Mesothelial cell of epicardium (in vitro differentiated cells): ENCODE measurements at places on chromosomes 4 and X.

- H3K27ac ChIP-seq: no peak overlapping the region
- H3K4me1 ChIP-seq: peaks cover 8% of the 10 kb centered on the region
- H3K27me3 ChIP-seq: peaks cover 6% of the 10 kb centered on the region
- H3K4me3 ChIP-seq: no peak overlapping the region
Observed at GRCh38 chrX:856566-857290, 226.1 kb downstream of the SHOX start.

DNA sequence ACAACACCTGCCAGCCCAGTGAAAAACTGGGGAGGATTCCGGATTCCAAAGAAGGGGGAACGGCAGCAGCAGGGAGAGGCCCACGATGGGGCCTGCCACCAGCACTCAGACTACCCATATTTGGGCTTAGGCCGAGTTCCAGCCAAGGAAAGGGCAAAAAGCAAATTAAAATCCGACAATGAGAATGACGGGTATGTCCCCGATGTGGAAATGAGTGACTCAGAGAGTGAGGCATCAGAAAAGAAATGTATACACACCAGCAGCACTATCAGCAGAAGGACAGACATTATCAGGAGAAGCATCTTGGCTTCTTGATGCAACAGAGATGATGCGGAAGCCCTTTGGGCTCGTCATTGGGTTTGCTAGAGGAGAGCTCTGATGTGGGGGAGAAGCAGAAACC lies 62.4 kb downstream of the JADE1 start:
- DNase-seq: no peak
- H3K27ac ChIP-seq: no peak overlapping the region
- H3K36me3 ChIP-seq: peaks cover 32% of the 10 kb centered on the region

GRCh38 chr4:108611365-108611764 lies 9.0 kb upstream of the RPL34 start:
- H3K36me3 ChIP-seq: peaks cover 15% of the 10 kb centered on the region
- no peaks in the 10 kb centered on the region for H3K27me3 ChIP-seq
- H3K4me3 ChIP-seq: peak overlapping the region; percentile 57
- DNase-seq: no peak
- peak overlapping the region; percentile 58 for H3K27ac ChIP-seq
- peaks cover 38% of the 10 kb centered on the region for H3K4me1 ChIP-seq

GRCh38 chr4:71009086-71009485 lies 15.6 kb downstream of the DCK start:
- no peaks in the 10 kb centered on the region for H3K27me3 ChIP-seq
- peaks cover 21% of the 10 kb centered on the region for H3K4me1 ChIP-seq
- H3K27ac ChIP-seq: peak overlapping the region; percentile 23
- H3K36me3 ChIP-seq: peaks cover 21% of the 10 kb centered on the region

DNA sequence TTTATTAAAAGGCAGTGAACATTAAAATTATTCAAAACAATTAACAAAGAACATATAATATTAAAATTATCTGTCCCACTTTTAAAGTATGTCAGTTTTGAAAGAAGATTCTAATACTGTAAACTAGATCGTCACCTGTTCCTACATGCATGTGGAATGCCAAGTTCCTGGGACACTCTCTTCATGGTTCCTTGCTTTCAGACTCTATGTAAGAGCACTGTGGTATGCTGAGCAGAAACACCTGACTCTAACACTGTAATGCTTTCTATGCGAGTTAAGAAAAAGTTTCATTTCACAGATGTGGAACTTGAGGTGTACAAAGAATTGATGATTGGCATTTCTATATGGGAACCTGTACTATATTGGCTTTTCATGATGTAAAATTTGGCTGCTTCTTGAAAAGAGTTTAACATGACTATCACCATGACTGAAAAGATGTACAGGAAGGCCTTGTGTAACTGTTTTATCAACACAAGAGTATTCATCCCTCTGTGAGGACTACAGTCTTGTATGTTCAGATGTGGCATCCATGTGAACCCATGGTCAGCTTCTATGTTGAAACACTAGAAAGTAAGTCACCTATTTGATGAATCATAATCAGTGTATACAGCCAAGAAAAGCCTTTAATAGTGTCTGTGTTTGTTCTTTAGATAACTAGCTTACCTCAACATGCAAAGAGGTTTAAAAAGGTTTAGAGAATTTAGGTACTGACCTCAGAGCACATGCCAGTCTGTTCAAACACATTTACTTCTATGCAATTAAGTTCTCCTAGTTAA lies 354.5 kb downstream of the ARHGAP24 start:
- no peak overlapping the region for H3K4me3 ChIP-seq
- no peaks in the 10 kb centered on the region for H3K36me3 ChIP-seq
- H3K27me3 ChIP-seq: no peaks in the 10 kb centered on the region
- no peak for DNase-seq
- H3K4me1 ChIP-seq: peaks cover 46% of the 10 kb centered on the region

- H3K27ac ChIP-seq: no peak overlapping the region
- H3K4me1 ChIP-seq: peaks cover 8% of the 10 kb centered on the region
- H3K36me3 ChIP-seq: peaks cover 7% of the 10 kb centered on the region
- H3K27me3 ChIP-seq: no peaks in the 10 kb centered on the region
- no peak for DNase-seq
Observed at GRCh38 chr4:99221980-99222379, 2.9 kb upstream of the ADH6 start.

GRCh38 chr4:17285747-17286146 lies 226.1 kb downstream of the QDPR start:
- no peak for DNase-seq
- H3K27me3 ChIP-seq: peaks cover 12% of the 10 kb centered on the region
- no peaks in the 10 kb centered on the region for H3K36me3 ChIP-seq
- no peak overlapping the region for H3K4me3 ChIP-seq
- peaks cover 7% of the 10 kb centered on the region for H3K4me1 ChIP-seq
- H3K27ac ChIP-seq: no peak overlapping the region

- H3K27ac ChIP-seq: no peak overlapping the region
- H3K27me3 ChIP-seq: no peaks in the 10 kb centered on the region
- no peaks in the 10 kb centered on the region for H3K36me3 ChIP-seq
- H3K4me3 ChIP-seq: no peak overlapping the region
Observed at GRCh38 chrX:152913910-152914309, 16.0 kb downstream of the ZNF185 start.

GRCh38 chr4:96497621-96498020 lies 657.7 kb downstream of the PDHA2 start:
- no peak overlapping the region for H3K4me3 ChIP-seq
- DNase-seq: no peak
- H3K27ac ChIP-seq: no peak overlapping the region
- no peaks in the 10 kb centered on the region for H3K4me1 ChIP-seq
- H3K36me3 ChIP-seq: peaks cover 3% of the 10 kb centered on the region

GRCh38 chr4:147638942-147639341 lies 21.7 kb downstream of the TMEM184C start:
- no peaks in the 10 kb centered on the region for H3K27me3 ChIP-seq
- no peaks in the 10 kb centered on the region for H3K4me1 ChIP-seq
- no peak overlapping the region for H3K4me3 ChIP-seq
- DNase-seq: no peak
- peak overlapping the region; percentile 79 for H3K27ac ChIP-seq

- peaks cover 8% of the 10 kb centered on the region for H3K4me1 ChIP-seq
- DNase-seq: no peak
- H3K27me3 ChIP-seq: peaks cover 8% of the 10 kb centered on the region
- no peaks in the 10 kb centered on the region for H3K36me3 ChIP-seq
- H3K4me3 ChIP-seq: no peak overlapping the region
Observed at GRCh38 chr4:53932796-53933610, 131.4 kb downstream of the CHIC2 start.

- no peaks in the 10 kb centered on the region for H3K36me3 ChIP-seq
- no peak for DNase-seq
- H3K27ac ChIP-seq: no peak overlapping the region
- H3K4me1 ChIP-seq: peaks cover 12% of the 10 kb centered on the region
Observed at GRCh38 chrX:103480526-103480925, 38.8 kb downstream of the RAB40A start.

- H3K27ac ChIP-seq: no peak overlapping the region
- no peaks in the 10 kb centered on the region for H3K27me3 ChIP-seq
- H3K36me3 ChIP-seq: peaks cover 2% of the 10 kb centered on the region
Observed at GRCh38 chr4:64174247-64174882, 234.9 kb downstream of the TECRL start.

- no peaks in the 10 kb centered on the region for H3K27me3 ChIP-seq
- H3K27ac ChIP-seq: no peak overlapping the region
- H3K4me3 ChIP-seq: no peak overlapping the region
Observed at GRCh38 chr4:83217721-83218522, 66.7 kb downstream of the COQ2 start.

DNA sequence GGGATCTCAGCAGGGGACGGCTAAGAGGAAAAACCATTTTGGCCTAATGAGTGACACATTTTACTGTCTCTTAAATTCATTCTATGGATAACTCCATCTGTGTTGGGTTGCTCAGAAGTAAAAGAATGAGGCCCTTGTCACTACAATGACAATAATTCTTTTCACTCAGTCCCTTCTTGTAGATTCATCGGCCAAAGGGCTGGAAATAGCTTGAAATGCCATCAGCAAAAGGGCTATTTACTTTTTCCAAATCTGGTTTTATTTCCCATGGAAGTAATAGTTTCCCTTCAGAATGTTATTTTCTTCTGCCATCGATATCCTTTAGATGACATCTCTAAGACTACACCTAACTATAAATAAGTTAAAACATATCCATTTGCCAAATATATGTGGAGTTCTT lies 7.4 kb downstream of the MEPE start:
- H3K4me1 ChIP-seq: no peaks in the 10 kb centered on the region
- DNase-seq: no peak
- no peak overlapping the region for H3K4me3 ChIP-seq
- no peaks in the 10 kb centered on the region for H3K36me3 ChIP-seq

DNA sequence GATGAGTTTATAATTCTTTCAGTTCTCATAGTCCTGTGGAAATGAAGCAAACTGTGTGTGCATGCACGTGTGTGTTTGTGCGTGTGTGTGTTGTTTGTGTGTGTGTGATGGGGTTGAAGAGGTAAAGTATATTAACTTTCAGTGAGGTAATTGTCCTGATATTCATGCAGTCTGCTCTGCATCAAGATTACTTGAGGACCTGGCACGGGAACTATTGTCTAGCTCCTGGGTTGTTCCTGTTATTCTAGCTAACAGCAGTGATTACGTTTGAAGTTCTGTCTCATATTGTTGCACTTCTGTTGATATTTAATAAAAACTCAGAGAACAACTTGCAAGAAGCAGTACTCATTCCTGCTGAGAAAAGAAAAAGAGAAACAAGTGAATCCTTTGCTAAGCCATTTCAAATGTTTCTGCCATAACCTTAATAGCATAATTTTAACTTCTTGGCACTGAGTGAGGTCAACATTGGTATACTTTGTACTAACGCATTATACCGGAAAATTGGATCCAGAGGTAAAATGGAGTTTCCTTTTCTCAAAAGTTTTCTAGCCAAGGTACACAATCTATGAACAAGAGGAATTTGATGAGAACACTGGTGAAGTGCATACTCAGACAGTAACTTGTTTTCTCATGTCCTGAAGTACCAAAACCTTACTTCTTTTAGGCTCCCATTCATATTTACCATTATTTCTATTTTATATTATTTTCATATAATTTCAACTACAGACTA lies 113.2 kb downstream of the SPCS3 start:
- no peak overlapping the region for H3K27ac ChIP-seq
- peaks cover 2% of the 10 kb centered on the region for H3K4me1 ChIP-seq
- H3K36me3 ChIP-seq: no peaks in the 10 kb centered on the region
- no peak overlapping the region for H3K4me3 ChIP-seq
- no peak for DNase-seq
- peaks cover 41% of the 10 kb centered on the region for H3K27me3 ChIP-seq

DNA sequence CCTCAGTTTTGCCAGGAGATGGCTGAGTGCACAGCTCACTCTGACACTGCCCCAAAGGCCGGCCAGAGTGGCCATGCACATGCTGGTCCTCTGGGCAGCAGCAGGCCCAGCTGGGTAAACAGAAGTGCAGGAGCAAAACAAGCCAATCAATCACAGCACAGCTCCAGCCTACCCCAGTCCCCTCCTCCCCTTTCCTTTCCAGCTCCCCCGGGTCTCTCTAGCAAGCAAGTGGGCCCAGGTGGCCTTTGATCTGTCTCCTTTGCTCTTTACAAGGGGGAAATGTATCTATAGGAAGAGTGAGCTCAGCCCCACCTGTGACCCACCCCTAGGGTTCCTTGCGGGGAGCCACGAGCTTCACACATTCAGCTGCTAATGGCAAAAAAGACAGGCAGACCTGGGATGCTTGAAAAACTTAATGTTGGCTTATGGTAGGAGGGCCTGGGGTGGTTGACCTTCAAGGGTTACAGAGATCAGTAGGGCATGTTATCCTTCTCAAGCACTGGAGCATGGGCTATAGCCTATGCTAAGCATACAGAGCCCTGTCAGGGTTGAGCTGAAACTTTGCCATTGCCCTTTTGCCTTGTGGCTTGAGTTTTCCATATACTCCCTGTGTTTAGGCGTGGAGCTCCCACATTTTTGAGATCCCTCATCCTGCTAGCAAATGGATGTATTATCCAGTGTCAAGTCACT lies 57.8 kb upstream of the PLAC1 start:
- no peak for DNase-seq
- H3K4me3 ChIP-seq: no peak overlapping the region
- H3K27me3 ChIP-seq: no peaks in the 10 kb centered on the region
- peaks cover 2% of the 10 kb centered on the region for H3K36me3 ChIP-seq
- H3K4me1 ChIP-seq: peaks cover 39% of the 10 kb centered on the region

GRCh38 chr4:15370296-15370695 lies 57.5 kb upstream of the C1QTNF7 start:
- no peaks in the 10 kb centered on the region for H3K36me3 ChIP-seq
- DNase-seq: no peak
- H3K4me3 ChIP-seq: no peak overlapping the region
- H3K4me1 ChIP-seq: peaks cover 9% of the 10 kb centered on the region

DNA sequence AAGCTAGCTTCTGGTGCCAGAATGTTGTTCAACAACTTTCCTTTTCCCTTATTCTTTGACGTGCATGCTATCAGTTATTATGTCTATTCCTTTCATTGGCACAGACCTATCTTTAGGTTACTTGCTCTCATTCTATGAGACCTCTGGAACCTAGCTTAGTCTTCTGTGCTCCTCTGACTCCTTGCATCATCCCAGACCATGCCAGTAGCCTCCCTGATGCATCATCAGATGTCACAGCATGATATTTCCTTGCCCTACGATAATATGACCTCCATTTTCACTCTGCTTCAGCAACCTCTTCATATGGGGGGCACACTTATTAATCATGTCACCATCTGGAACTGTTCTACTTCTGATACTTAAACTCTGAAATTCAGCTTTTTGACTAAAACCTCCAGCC lies 37.2 kb downstream of the CLCN5 start:
- no peak for DNase-seq
- no peak overlapping the region for H3K4me3 ChIP-seq
- H3K27me3 ChIP-seq: no peaks in the 10 kb centered on the region
- peaks cover 2% of the 10 kb centered on the region for H3K36me3 ChIP-seq

- H3K4me1 ChIP-seq: peaks cover 9% of the 10 kb centered on the region
- H3K27ac ChIP-seq: no peak overlapping the region
- H3K4me3 ChIP-seq: no peak overlapping the region
- H3K27me3 ChIP-seq: no peaks in the 10 kb centered on the region
Observed at GRCh38 chrX:147739196-147739595, 172.5 kb upstream of the FMR1 start.
